Islet precursor cell (in vitro differentiated cells): ENCODE measurements at places on chromosomes 7 and 10.

- no peak for DNase-seq
Observed at GRCh38 chr10:119211176-119211575, 3.8 kb downstream of the GRK5 start.

- no peak for DNase-seq
Observed at GRCh38 chr7:116363637-116364432, 135.7 kb upstream of the CAV2 start.

GRCh38 chr10:128734161-128734560 lies 607.9 kb upstream of the MKI67 start:
- no peak for DNase-seq

GRCh38 chr7:28272461-28272877 lies 91.9 kb upstream of the JAZF1 start:
- peak; percentile 69 for DNase-seq

- no peak for DNase-seq
Observed at GRCh38 chr10:44980309-44981171, 1.9 kb upstream of the DEPP1 start.

DNA sequence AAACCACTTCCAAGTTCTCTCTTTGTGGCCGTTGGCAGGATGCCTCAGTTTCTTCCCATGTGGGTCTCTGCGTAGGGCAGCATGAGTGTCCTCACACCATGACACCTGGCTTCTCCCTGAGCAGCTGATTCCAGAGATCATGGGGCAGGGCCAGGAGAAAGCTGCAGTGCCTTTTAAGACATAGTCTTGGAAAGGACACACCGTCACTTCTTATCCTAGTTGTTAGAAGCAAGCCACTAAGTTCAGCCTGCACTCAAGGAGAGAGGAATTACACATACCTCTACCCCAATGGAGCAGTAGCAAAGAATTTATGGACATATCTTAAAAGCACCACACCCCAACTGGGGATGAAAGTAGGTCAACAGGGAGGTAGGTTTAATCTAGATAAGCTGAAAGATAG lies 16.4 kb downstream of the NODAL start:
- no peak for DNase-seq

GRCh38 chr7:122143376-122143750 lies 686 bp downstream of the AASS start:
- DNase-seq: peak; percentile 63

- peak; percentile 93 for DNase-seq
Observed at GRCh38 chr10:21315645-21316220, 209.7 kb downstream of the SKIDA1 start.
